CD4-positive, alpha-beta T cell treated with Interleukin-17A for 4 hours (primary cell): ENCODE measurements at places on chromosomes 1 and 21.

- no peak for DNase-seq
Observed at GRCh38 chr1:226987623-226988333, 47.7 kb downstream of the COQ8A start.

DNA sequence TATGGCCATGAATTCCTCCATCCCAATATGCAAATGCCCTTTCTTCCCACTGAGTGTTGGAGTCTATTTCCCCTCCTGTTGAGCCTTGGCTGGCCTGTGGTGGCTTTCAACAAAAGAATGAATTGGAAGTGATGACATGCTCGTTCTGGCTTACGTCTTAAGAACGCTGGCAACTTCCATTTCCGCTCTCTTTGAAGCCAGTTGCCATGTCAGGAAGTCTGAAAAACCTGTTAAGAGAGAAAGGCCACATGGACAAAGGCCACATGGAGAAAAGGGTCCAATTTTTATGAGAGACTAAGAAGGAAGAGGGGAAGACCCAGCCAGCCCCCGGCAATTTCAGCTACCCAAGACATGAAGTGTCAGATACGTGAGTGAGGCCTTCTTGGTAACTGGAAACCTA lies 45.6 kb upstream of the GADD45A start:
- no peak for DNase-seq

DNA sequence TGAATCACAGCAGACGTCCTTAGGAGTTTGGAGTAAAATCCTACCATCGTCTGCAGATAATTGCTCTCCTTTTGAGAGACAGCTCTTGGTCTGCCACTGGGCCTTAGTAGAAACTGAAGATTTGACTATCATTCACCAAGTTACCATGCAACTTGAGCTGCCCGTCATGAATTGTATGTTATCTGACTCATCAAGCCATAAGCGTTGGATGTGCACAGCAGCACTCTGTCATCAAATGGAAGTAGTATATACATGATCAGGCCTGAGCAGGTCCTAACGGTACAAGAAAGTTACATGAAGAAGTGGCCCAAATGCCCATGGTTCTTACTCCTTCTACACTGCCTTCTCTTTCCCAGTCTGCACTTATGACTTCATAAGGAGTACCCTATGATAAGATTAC lies 317.8 kb downstream of the GPATCH2 start:
- DNase-seq, result no peak

GRCh38 chr1:71045463-71046028 lies 2.1 kb downstream of the PTGER3 start:
- no peak for DNase-seq

DNA sequence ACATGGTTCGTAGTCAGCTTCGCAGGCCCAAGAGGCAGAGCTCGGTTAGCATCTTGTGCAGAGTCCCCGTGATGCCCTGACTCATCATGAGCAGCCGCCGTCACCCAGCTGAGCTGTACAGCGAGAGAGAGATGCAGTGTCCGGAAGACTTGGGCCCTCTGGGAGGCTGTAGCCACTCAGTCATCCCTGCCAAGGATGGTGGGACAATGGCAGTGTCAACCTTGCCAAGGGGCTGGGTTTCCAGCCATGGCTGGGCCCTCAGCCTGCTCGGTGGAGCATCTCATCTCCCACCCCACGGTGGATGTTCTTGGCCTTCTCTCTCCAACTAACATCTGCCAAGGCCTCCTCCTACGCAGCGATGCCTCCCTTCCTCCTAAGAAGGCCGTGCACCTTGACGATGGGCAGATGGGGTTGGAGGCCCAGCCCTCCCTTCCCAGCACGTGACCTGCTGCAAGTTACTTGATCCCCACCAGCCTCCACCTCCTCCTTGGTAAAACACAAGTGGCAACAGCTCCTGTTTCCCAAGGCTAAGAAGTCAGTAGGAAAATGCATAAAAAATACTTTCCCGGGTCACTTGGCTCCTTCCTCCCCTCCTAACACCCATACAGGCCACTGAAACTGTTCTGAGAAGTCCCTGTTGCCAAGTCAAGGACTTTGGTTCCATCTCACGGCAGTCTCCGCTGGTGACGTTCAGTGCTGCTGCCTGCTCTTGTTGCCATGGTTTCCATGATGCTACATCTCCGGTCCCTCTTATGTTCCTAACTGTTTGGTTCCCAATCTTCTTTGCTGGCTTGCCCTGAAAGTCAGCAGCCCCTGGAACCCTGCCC lies 384.7 kb upstream of the VAMP3 start:
- no peak for DNase-seq

DNA sequence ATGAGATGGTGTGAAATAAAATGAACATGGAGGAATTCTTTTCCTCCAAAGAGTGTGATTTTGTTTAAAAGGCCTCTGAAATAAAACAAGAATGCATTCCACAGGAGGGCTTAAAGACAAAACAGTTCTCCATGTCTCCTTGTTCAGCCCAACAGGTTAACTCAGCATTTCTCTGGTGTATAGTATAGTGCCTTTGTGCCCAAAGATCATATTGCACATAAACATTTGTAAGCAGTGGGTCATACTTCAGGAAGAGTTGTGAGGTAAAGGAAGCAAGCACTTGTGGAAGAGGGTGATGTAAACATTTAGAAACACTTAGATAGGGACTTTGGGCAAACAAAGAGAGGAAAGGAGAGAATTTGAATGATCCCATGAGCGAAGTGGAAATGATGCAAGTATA lies 433.9 kb downstream of the SIPA1L2 start:
- DNase-seq, result no peak

DNA sequence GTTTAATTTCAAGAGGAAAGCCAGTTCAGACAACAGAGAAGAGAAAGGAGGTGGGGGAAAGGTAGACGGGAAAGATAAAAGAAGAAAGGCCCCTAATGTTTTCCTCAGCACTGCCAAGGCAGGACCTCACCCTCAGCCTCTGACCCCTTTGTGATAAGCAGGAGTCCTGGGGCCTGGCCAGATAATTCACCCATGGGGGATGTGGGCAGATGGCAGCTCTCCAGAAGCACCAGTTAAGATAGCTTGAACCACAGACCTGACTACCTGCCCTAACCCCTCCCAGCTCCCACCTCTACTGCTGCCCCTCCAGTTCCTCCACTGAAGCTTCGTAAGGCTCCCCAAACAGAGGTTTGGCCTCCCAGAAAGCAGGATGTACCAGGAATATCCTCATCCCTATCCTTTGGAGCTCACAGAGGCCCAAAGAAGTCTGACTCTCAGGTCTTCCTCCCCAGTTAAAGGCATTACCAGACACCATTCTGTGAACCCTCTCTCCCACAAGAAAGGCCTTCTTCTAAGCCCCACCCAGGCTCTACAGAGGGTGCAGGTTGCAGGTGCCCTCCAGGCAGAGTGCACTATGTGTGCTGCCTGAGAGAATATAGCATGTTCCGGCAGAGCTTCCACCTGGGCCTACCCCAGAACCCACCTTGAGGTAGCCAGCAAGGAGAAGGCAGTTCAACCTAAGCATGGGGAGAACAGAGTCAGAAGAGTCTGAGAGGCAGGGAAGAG lies 9.2 kb upstream of the SNAPIN start:
- peak; percentile 55 for DNase-seq

GRCh38 chr1:46166521-46167462 lies 8.1 kb upstream of the TSPAN1 start:
- DNase-seq, result peak; percentile 78

- no peak for DNase-seq
Observed at GRCh38 chr1:156281281-156281680, 1.3 kb downstream of the SMG5 start.

DNA sequence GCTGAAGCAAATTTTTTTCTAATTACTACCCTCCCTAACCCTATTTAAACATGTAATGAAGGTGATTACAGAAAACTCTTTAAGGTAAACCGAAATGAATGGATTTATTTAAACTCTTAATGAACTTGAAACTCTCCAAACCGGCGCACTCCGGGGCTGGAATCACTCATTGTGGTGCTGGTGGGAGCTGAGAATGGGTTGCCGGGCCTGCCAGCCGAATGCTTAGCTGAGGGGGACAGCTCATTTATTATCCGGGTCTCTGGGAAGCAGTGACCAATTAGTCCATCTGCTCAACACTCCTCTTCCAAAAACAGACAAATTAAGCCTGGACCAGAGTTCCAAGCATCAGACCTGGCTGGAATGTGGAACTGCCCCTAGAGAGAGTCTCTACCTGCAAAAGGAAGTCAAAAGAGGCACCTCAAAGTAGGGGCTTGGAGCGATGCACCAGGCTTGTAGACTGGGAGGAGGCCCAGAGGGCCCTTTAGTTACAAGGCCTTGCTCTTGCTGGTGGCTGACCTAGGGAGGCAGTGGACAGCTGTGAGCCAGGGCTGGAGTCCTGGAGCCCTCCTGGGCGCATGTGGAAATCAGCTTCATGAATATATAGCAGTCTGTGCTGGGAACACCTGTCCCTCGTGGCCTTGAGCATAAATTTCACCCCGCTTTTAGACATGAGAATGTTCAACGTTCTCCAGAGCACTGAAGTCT lies 320.7 kb downstream of the AJAP1 start:
- no peak for DNase-seq

- no peak for DNase-seq
Observed at GRCh38 chr1:42684139-42684538, 1.9 kb downstream of the YBX1 start.

DNA sequence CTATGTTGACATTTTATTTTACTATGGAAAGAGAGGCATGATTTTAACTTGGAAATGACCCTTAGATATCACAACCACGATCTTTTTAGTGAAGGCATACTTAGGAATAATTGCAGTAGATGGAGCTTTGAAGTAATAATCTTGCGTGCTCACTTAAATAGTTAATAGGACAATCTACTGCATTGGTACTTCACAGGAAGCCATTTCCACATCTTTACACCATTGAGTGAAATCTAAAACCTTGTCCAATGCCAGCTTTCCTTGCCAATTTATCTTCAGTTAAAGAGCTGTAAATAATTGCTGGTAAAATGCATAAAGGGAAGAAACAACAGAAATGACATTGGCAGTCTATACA lies 586.3 kb downstream of the ADGRL2 start:
- no peak for DNase-seq

DNA sequence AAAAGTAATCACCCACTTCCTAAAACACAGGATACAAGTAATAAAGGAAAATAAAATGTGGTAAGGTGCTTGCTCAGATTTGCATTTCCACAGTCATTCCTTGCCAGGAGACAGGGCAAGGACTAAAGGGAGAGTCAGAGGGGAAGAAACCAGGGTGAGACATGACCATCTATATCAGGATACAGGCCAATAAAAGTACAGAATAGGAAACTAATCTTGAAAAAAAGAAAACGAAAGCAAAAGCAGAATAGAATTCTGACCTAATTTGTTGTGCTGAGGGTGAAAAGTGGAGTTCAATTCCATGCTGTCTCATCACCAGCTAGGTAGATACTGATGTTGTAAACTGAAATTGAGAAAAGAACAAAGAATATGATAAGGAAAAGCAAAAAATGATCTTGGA lies 27.3 kb downstream of the JMJD4 start:
- DNase-seq, result no peak

GRCh38 chr1:114369930-114370329 lies 141.1 kb downstream of the TRIM33 start:
- no peak for DNase-seq

GRCh38 chr1:156376146-156376545 lies 7.1 kb downstream of the RHBG start:
- no peak for DNase-seq

DNA sequence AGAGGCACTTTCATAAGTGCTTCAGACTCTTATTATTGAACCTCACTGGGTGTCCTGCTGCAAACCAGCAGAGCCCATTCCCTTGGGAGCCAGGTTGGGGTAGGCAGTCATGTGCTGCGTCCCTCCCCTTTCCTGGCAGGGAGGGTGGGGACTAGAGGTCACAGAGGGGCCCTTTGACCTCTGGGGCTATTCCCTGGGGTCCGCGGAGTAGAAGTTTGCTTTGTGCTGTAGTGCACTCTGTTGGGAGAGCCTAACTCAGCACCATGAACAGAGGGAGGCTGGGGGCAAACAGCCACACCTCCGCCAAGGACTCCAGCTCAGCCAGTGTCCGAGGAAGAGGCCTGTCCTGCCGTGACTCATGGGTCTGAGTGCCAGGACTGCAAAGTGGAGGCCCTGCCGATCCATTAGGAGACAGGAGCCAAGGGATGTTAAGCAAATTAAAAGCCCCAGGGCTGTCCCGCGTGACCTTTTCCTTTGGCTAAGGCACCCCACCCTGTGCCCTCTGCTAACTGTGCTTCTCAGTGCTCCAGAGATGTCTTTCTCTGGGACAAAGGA lies 3.0 kb upstream of the IGSF21 start:
- DNase-seq, result no peak

DNA sequence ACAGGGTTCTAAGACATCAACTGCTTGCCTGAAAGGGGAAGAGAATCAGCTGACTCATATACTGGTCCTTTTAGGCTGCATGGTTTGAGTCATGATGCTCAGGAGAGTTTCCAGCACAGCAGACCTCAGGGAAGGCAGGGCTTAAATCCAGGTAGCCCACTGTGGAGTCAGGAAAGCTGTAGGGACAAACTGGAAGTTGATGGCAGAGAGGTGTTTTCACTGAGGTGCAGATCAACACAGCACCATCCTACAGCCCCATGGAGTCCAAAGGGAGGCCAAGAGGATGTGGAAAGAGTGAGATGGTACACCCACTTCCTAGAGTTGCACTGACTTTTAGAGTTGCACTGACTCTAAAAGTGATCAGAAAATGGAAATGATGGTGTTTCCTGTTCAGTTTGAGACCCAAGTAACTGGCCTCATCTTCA lies 252.4 kb upstream of the DUSP10 start:
- DNase-seq, result no peak

- no peak for DNase-seq
Observed at GRCh38 chr1:197808880-197809279, 33.6 kb upstream of the DENND1B start.

DNA sequence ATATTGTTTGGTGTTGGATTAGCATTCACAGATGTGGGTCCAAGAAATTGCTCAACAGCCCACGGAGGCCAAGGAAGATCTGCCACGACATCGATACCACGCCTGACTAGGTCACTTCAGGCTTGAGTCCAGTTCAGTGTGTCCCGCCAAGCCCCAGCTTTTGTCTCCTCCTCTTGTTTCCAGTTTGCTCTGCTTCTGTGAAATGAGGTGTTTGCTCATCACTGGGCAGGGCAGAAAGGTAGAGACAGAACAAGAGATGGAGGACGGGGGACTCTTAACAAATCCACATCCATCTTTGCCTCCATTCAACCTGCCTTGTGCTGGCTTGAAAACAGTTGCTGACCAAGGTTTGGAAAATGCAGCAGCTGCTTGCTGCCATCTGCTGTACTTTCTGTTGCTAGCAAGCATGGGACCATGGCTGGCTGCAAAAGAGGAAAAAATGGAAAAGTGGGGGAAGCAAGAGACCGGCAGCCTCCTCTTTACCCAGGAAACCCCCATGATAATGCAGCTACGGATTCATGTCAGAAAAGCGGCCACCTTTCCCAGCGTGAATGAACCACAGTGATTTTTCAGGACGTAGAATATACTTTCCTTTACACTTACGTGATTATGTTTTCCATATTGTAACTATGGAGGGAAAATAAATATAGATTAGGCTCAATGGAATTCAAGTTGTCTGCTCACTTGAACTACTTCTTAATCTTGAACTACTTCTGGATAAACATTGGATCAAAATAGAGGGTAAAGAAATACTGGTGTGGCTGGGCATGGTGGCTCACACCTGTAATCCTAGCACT lies 80.2 kb upstream of the GREM2 start:
- DNase-seq, result no peak

DNA sequence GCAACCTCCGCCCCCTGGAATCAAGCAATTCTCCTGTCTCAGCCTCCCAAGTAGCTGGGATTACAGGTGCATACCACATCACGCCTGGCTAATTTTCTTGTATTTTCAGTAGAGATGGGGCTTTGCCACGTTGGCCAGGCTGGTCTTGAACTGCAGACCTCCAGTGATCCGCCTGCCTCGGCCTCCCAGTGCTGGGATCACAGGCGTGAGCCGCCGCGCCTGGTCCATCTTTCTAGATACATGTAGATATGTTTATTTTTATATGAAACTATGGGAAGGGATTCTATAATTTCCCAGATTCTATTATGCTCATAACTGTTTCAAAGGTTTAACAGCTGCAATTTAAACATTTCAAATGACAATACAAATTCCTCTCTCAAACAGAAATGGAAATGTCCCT lies 27.1 kb downstream of the CLCC1 start:
- DNase-seq, result no peak
